ENCODE measurements at places on chromosomes 4 and X. TPM values are rescaled to one million over a fixed set of nuclear protein-coding genes. Genes with fewer than 3 reads are reported as not detected.

DNA sequence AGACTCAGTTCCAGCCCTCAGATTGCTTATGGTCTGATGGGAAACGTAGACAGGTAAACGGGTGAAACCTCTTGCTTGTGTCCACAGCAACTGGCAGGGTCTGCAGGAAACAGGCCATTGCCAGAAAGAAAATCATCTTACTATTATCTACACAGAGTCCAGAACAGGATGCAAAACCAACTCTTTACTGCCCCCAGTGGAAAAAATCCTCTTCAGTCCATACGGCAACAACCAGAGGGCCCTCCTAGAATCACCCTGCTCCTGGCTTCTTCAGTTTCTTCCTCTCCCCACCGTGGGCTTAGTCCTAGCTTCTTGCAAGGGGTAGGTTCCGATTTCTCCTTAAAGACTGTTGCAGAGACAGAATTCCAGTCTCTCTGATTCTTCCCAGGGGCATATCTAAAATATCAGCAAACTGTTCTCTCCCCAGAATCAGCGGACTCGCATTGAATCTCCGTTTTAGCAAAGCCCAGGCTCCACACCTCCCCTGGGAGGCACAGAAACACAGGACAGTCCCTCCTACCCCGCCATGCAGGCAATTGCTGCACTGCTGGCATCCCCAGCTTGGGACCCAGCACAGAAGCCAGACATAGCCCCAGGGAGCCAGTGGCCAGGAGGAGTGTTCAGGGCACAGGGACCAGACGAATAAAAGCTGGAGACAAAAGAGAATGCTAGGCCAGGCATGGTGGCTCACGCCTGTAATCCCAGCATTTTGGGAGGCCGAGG lies 41.0 kb upstream of the SH3RF1 start:
- no peak overlapping the region for H3K4me3 ChIP-seq
- H3K27ac ChIP-seq, result no peak overlapping the region
- no peaks in the 10 kb centered on the region for H3K27me3 ChIP-seq
- peaks cover 23% of the 10 kb centered on the region for H3K4me1 ChIP-seq
- DNase-seq, result peak; percentile 14

GRCh38 chr4:168019019-168019651 lies 73.2 kb upstream of the ANXA10 start:
- peaks cover 6% of the 10 kb centered on the region for H3K36me3 ChIP-seq
- H3K27me3 ChIP-seq, result no peaks in the 10 kb centered on the region

GRCh38 chr4:150082241-150082640 lies 4.0 kb downstream of the DCLK2 start:
- peaks cover 22% of the 10 kb centered on the region for H3K36me3 ChIP-seq
- no peak overlapping the region for H3K27ac ChIP-seq
- H3K27me3 ChIP-seq, result no peaks in the 10 kb centered on the region
- H3K4me1 ChIP-seq, result peaks cover 34% of the 10 kb centered on the region

- H3K36me3 ChIP-seq, result no peaks in the 10 kb centered on the region
- H3K27ac ChIP-seq, result no peak overlapping the region
- no peaks in the 10 kb centered on the region for H3K4me1 ChIP-seq
- H3K27me3 ChIP-seq, result peaks cover 48% of the 10 kb centered on the region
These were observed 17.1 kb upstream of the ARHGAP10 start for GRCh38 chr4:147714575-147715401.

Gene SUV39H1
- 20.8 TPM for total RNA-seq

DNA sequence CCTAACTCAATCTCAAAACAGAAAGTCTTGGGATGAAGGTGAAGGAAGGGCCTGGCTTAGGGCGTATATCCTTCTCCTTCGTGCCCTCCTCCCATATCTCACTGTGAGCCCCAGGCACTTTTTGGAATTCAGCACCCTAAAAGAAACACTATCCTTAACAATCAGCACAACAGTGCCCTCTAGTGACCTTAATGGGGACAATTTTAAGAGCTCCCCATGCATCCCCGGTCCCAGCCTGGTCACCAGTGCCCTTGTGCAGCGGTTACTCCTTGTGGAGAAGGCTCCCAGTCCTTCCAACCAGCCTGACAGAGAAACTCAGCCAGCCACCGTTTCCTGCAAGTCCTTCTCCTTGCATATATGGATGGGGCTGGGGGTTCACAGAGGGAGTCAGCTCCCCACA lies 4.2 kb downstream of the PAK3 start:
- H3K4me1 ChIP-seq, result peaks cover 15% of the 10 kb centered on the region
- H3K4me3 ChIP-seq, result peak overlapping the region; percentile 34
- no peak overlapping the region for H3K27ac ChIP-seq
- peaks cover 27% of the 10 kb centered on the region for H3K27me3 ChIP-seq

- DNase-seq, result no peak
- no peaks in the 10 kb centered on the region for H3K36me3 ChIP-seq
- H3K27me3 ChIP-seq, result no peaks in the 10 kb centered on the region
- no peak overlapping the region for H3K27ac ChIP-seq
- peak overlapping the region; percentile 77 for H3K4me3 ChIP-seq
These were observed 291.9 kb downstream of the BMPR1B start for GRCh38 chr4:95049551-95050233.

DNA sequence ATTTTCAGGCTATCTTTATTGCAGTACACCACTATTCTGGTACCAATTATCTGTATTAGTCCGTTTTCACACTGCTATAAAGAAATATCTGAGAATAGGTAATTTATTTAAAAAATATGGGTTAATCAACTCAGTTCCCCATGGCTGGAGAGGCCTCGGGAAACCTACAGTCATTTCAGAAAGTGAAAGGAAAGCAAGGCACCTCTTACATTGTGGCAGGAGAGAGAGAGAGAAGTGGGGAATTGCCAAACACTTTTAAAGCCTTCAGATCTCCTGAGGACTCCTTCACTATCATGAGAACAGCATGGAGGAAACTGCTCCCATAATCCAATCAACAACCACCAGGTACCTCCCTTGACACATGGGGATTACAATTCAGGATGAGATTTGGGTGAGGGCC lies 54.7 kb downstream of the AMER1 start:
- H3K27me3 ChIP-seq, result no peaks in the 10 kb centered on the region
- H3K4me1 ChIP-seq, result no peaks in the 10 kb centered on the region
- no peak overlapping the region for H3K27ac ChIP-seq
- H3K4me3 ChIP-seq, result no peak overlapping the region

Data from neural crest cell (in vitro differentiated cells).